ENCODE measurements at places on chromosomes 3 and 15.

DNA sequence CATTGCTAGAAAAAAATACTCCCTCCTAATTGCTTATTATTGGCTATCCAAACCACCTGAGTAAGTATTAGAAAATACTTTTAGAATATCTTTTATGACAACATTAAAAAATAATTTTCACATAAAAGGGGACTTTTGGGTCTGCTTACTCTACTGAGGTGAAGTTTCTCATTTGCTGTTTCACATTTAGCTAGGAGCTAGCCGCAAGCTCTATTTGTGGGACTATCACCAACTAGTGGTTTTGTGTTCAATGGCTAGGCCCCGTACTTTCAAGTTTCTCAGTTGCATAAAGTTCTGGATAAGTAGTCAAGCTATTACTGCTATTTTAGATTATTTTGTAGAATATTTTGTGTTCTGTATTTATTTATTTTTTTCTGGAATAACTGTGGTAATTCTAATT lies 244.2 kb upstream of the SLITRK3 start:
- no peak for DNase-seq

DNA sequence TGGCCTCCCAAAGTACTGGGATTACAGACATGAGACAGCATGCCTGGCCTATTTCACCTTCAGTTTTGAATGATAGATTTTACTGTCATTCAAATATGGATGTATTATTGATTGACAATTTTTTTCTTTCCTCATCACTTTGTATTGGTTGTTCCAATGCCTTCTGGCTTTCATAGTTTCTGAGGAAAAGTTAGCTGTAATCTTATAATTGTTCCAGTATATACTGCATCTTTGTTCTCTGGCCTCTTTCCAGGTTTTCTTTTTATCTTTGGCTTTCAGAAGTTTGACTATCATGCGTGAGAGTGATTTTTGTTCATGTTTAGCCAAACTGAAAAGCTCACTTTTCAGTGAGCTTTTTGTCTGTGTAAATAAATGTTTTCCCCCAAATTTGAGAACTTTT lies 157.1 kb downstream of the RSRC1 start:
- no peak for DNase-seq

DNA sequence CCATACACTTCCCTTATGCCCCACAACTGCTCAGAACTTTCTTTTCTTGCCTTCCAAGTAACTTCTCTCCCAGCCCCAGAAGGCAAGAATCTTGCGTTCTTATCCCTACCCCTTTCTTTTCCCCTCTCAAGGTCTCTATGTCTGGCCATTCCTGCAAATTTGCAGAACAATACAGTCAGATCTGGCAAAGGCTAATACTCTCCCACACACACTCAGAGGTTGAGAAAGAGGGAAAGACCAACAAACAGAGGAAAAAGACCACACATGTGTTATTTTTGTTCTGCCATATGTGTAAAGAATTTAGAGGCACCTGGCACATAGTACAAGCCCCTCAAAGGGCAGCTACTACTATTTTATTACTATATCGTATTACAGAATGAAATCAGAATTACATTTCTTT lies 25.7 kb downstream of the GJD2 start:
- no peak for DNase-seq

- DNase-seq, result no peak
Observed at GRCh38 chr3:180059356-180059755, 22.6 kb upstream of the PEX5L start.

DNA sequence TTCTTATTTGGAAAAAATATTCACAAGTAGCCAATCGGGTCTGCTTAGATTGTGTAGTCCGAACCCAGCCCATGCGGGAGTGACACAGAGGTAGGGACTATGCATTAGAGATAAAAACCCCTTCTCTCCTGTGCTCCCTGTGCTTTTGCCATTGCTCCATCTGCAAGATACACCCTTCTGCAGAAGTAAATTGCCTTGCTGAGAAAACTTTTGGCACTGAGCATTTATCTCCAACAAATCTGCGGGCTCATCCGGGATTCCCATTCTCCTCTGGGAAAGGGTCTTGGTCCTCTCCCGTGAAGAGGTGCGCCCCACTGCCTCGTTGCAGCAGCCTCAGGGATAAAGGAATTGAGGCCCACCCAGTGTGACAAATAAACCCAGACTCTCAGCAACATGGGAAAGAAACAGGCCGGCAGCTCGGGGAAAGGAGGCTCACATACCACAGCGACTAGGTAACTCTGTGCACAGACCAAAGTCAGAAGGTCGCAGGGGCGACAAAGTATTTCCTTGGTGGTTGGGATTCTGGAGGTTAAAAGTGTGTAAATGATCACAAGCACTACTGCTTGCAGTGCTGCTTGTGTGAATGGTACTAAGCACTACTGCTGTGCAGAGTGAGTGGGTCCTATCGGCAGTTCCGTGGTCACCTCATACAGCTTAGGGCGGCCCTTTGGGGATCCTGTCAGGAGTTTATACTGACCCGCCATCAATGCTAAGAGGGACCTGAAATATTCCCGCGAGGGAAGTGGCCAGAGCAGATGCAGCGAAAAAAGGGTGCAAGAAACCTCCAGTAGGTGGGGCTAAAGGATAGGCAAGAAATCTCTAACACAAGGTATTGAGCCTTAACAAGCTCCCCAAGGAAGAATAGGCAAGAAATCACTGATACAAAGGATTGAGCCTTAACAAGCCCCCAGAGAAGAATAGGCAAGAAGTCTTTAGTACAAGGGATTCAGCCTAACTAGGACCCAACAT lies 54.3 kb downstream of the GSK3B start:
- no peak for DNase-seq

DNA sequence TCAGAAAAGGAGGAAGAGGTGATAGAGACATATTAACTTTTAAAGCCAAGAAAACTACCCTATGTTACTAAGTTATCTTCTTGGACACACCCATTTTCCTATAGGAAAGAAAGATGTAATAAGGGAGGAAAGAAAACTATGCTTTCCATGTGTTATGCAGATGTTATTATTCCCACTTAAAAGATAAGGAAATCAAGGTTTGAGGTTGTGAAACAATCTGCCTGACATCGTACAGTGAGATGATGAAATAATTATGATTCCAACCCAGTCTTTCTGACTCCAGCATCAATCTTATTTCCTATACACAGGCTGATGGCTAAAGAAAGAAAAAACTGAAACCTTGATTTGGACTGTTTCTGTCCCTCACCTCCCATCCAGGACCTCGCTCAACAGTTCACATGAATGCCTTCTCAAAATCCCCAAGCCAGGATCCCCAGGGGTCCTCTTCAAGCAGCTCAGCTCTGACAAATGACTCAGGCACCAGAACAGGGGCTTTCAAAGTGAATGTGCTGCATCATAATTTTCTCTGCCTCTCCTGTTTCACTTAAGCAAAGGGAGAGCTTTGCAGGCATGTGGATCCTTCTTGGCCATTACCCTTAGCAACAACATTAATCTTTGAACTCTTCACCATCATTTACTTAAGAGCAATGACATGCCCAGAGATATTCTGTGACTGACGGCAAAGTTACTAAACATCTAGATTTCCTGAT lies 12.4 kb upstream of the EID1 start:
- peak; percentile 64 for DNase-seq

GRCh38 chr3:127568586-127568985 lies 21.9 kb downstream of the TPRA1 start:
- no peak for DNase-seq

DNA sequence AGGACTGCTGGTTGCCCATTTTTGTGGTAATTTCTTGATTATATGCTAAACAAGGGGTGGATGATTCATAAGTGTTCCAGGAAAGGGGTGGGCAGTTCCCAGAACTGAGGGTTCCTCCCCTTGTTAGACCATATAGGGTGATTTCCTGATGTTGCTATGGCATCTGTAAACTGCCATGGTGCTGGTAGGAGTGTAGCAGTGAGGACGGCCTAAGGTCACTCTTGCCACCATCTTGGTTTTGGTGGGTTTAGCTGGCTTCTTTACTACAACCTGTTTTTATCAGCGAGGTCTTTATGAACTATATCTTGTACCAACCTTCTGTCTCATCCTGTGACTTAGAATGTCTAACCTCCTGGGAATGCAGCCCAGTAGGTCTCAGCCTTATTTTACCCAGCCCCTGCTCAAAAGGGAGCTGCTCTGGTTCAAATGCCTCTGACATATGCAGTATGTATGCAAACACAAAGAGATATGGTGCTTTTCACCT lies 46.2 kb downstream of the C3orf38 start:
- no peak for DNase-seq

- no peak for DNase-seq
Observed at GRCh38 chr3:88311826-88312225, 162.1 kb downstream of the C3orf38 start.
